A375 (cell line): ENCODE measurements at places on chromosomes 1 and 21. TPM values are rescaled to one million over a fixed set of nuclear protein-coding genes. Genes with fewer than 3 reads are reported as not detected.

NHLH1 gene
- total RNA-seq = 0.11 and 0.26 TPM in 2 replicates

FAM163A gene
- total RNA-seq = 0.08 TPM in 1 of 2 replicates, not detected in the other

ZNF697 gene
- total RNA-seq = 27.9 and 31.6 TPM in 2 replicates

SH2D5 gene
- total RNA-seq = 1.7 and 2.8 TPM in 2 replicates

CTTNBP2NL gene
- total RNA-seq = 8.3 and 13.7 TPM in 2 replicates

OR2T2 gene
- total RNA-seq = not detected in 2 replicates

OR10J1 gene
- not detected in 2 replicates for total RNA-seq
